Foreskin melanocyte (primary cell): ENCODE measurements at places on chromosomes 2 and 18.
A peak's percentile ranks its signal among the peaks of the same experiment; 100 is the strongest.

DNA sequence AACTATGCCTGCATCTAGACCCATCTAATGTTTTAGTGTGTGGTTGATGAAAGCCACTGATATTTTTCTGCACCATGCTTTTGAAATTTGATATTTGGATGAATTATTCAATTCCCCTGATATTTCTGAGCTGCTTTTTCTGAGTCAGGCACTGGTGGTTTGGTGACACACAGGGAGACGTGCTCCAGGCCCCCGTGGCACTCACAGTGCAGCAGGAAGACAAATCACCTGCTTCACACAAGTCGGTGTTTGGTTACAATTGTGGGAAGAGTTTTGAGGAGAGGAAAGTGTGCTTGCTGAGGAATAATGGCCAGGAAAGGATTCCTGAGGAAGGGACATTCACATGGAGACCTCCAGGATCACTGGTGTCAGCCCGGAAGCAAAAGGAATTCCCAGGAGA lies 179.7 kb downstream of the ACKR3 start:
- no peak for DNase-seq

DNA sequence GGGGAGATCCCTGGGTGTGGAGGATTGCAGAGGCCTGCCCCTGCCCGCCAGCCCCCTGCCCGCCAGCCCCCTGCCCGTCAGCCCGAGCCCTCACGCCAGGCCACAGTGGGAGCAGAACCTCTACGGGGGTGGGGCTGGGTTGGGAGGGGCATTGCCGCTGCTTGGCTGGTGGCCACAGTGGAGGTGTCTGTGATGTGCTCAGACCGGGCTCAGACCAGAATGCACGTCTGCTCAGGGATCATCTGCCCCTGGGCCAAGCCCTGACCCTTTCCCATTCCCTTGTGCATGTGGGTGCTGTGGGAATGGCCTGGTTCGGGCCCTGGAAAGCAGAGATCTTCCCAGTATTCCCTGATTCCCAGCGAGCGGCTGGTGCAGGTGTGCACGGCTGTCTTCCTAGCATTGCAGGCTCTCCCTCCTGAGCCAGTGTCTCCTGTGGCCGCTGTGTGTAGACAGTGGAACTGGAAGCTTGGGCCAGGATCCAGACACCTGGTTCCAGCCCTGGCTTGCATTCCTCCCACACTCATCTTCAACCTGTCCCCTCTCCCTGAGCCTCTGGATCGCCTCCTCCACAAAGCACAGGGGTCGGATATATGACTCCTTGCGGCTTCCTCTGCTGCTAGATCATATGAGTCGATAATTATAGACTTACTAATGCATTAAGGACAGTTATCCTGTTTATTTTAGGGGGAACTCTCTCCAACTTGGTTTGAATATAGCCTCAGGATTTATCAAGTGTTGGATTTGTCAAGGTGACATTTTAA lies 161.6 kb downstream of the LDLRAD4 start:
- no peak for DNase-seq

DNA sequence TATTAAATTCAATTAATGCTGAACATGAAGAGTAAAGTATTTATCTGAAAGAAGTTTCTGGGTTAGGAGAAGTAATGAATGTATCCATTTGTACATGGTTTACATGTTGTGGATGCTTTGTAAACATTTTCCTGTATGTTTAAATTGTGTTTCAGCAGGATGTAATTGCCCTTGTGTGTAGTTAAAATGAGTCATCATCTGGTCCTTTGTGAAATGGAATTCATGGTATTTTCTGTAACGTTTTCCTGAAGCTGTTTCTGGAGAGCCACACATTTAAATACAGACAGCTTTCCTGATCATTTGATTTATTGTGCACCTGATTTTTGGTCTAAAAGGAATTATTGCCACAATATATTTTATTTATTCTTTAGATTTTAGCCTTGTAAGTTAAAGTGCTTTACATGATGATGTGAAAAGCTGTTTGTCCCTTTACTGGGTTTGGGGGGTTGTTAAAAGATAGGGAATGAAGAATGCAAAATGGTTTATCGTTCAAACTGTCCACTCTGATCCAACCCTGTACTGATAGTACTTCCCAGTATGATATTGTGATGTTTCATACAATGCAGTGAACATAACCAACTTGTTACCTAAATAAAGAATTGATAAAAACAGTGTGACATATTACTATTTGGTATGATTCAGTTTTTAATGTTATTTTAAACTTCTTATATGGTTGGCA lies 41.7 kb upstream of the SLC3A1 start:
- peak; percentile 64 for DNase-seq

DNA sequence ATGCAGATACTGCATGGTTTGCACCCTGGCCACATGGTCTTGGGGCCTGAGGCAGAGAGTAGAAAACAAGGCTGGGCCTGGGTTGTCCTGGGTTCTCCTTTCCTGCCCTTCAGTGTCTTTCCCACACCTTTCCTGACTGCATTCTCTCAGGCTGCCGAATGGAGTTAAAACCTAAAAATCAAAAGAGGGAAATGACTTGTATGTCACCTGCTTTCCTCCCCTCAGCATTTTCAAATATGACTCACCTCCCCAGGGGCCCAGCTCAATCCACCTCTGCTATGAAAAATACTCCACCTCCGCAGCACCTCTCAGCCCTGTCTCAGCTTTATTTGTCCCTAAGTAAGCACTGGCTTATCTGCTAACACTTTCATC lies 457.8 kb upstream of the MEX3C start:
- no peak for DNase-seq

GRCh38 chr2:133171393-133172004 lies 396.8 kb downstream of the NCKAP5 start:
- DNase-seq: peak; percentile 59

DNA sequence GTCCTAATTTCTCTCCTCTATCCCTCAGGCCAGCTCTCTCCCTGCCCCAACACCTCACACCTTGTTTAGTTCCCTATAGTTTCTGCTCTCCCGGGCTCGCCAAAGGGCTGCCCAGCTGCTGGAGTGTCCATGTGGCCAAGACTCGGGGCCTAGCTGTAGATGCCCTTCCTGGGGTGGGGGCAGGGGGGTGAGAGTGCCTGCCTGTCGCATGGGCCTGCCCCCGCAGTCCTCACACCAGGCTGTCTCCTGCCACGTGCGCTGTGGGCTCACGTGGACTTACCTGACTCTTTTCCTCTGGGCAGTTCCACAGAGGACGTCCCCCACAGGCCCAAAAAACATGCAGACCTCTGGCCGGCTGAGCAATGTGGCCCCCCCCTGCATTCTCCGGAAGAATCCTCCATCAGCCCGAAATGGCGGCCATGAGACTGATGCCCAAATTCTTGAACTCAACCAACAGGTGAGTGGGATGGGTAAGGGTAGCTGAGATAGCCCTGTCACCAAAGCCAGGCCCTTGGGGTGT lies 7.4 kb upstream of the TMEM214 start:
- DNase-seq: no peak

GRCh38 chr18:57787068-57787685 lies 15.9 kb downstream of the ATP8B1 start:
- DNase-seq: no peak

- no peak for DNase-seq
Observed at GRCh38 chr2:144448389-144449027, 71.4 kb downstream of the ZEB2 start.

- DNase-seq: no peak
Observed at GRCh38 chr2:18918280-18918679, 328.9 kb upstream of the NT5C1B start.

GRCh38 chr2:145012214-145012670 lies 492.3 kb upstream of the ZEB2 start:
- no peak for DNase-seq

GRCh38 chr2:237256887-237257286 lies 157.1 kb downstream of the COL6A3 start:
- peak; percentile 18 for DNase-seq

- no peak for DNase-seq
Observed at GRCh38 chr18:56975276-56975675, 171.6 kb upstream of the BOD1L2 start.

GRCh38 chr18:62531078-62531477 lies 8.3 kb downstream of the ZCCHC2 start:
- no peak for DNase-seq

DNA sequence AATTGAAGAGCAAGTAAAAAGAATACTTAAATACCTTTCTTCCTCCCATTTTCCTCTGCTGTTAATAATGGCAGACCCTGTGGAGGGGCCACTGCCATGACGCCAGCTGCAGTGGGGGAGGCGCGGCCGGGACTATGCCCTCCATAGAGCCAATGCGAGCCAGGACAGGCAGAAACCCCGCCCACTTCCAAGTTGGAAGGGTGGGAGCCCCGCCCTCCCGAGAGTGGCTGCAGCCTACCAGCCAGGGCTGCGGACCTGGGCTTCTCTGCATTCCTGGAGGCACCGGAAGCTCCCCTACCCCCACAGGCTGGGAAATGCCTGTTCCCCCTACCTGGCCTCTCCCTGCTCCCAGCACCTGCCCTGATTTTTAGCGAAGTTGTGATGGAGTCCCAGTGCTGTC lies 439.4 kb upstream of the CDH19 start:
- no peak for DNase-seq

DNA sequence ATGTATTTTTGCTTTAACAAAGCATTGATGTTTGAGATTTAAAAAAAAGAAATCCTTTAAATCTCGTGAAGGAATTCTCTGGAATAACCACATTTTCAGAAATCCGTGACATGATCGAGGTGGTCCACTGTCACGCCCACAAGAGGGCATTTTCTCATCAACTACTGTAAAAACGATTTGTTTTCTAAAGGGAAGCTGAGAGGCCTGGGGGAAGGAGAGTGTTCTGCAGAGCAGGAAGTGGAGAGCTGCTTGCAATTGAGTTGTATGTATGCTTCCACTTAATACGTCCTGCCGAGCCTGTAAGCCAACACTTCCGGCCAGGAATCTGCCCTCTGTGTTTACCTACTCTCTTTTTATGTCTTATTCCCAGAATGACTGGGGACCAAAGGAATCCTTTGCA lies 19.4 kb downstream of the KLHL29 start:
- peak; percentile 85 for DNase-seq

- DNase-seq: no peak
Observed at GRCh38 chr18:62586781-62587487, 64.1 kb downstream of the ZCCHC2 start.

- no peak for DNase-seq
Observed at GRCh38 chr2:88131201-88131998, 3.5 kb upstream of the FABP1 start.

GRCh38 chr2:11404376-11405073 lies 60.1 kb upstream of the ROCK2 start:
- no peak for DNase-seq

GRCh38 chr2:189150033-189150432 lies 29.5 kb downstream of the COL5A2 start:
- DNase-seq: peak; percentile 94

DNA sequence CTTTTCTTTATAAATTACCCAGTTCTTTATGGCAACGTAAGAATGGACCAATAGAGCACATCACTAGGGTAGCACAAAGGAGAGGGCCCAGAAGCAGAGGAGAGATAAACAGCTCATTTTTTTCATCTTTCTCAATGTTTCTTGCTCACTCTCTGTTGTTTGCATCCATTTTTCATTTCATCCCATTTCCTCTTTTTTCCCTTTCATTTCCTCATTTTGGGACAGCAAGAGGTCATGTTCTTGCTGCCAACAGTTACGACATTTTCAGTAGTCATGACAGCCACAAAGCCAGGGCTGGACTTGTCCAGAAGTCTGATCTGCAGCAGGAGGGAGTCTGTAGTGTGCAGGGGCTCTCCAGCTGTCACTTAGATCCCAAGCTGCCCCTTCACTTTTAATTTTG lies 52.7 kb upstream of the CYP1B1 start:
- DNase-seq: no peak

- no peak for DNase-seq
Observed at GRCh38 chr18:36337679-36338402, 40.3 kb downstream of the FHOD3 start.

DNA sequence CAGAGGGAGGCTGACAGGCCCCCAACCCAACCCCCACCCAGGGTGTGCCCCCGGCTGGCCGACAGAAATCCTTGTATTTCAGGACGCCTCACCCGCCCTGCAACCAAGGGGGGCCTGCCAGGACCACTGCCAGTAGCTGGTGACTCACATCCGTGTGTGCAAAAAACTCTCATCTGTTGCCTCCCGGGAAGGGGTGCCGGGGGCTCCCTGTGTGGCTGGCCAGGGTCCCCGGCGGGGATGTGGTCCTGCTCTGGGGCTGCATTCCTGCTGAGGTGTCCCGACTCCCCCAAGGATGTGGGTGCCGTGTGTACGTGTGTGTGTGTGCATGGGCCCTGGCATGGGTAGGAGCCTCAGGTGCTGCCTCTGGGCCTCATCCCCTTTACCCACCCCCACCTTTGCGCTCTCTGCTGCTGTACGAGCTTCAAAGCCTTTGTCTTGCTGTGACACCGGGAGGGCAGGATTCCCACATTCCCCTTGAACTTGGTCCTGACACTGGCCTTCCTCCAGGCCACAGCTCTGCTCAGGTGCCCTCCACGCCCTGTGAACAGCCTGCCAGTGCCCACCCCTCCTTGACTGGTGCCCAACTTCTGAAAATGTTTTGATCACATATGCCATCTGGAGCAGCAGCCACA lies 226.3 kb upstream of the HDAC4 start:
- DNase-seq: no peak
